ENCODE measurements at places on chromosomes 12 and 14.
A peak's percentile ranks its signal among the peaks of the same experiment; 100 is the strongest.

DNA sequence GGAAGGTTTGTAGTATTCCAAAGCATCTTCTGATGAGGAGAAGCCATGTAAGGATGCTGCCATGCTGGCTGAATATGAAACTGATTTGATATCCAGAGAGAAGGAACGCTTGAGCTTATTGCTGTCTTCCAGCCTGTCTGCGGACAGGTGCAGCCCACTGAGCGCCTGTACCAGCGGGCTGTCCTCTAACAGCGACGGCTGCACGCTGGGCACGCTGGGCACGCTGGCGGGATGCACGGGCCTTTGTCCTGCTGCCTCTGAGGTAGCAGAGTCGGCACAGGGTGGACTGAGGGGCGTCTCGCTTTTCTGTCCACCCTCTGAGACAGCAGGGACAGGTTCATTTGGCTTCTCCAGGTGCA is 85.2 kb downstream of the DUSP16 start:
- DNase-seq = no peak

DNA sequence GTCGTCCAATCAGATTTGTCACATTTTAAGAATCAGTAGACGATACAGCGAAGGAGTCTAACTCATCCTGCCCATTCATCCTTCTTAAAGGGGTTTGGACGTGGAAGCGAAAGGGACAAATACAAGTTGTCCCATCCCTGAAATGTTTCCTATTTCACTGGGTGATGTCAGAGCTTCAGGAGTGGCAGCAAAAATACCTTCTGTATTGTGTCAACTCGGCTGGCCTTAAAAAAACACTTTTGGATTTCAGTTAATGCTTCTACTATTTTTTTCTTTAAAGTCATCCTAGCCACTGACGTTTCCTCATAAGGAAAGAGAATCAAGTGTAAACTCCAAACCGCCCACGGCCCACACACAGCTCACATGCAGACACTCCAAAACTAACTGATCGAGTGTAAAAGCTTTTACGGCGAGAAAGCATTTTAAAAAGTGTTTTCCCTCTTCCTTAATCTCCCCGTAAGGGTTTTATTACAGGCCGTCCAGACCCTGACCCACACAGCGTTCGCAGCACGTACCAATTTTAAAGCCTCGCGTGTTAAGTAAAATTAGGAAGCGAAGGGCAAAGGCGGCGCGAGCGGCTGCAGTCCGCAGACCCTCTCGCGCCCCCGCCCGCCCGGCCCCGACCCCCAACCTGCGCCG is 593 bp downstream of the CFL2 start:
- peak; percentile 43 for DNase-seq

DNA sequence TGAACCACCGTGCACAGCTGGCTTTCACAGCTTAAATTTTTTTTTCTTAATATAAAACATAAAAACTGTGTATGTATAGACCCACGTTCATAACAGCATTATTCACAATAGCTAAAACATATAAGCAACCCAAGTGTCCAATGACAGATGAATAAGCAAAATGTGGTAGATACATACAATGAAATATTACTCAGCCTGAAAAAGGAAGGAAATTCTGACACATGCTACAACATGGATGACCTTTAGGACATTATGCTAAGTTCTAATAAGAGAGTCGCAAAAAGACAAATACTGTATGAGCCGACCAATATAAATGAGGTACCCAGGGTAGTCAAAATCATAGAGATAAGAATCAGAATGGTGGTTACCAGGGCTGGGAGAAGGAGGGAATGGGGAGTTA is 13.8 kb upstream of the YY1 start:
- DNase-seq = no peak

DNA sequence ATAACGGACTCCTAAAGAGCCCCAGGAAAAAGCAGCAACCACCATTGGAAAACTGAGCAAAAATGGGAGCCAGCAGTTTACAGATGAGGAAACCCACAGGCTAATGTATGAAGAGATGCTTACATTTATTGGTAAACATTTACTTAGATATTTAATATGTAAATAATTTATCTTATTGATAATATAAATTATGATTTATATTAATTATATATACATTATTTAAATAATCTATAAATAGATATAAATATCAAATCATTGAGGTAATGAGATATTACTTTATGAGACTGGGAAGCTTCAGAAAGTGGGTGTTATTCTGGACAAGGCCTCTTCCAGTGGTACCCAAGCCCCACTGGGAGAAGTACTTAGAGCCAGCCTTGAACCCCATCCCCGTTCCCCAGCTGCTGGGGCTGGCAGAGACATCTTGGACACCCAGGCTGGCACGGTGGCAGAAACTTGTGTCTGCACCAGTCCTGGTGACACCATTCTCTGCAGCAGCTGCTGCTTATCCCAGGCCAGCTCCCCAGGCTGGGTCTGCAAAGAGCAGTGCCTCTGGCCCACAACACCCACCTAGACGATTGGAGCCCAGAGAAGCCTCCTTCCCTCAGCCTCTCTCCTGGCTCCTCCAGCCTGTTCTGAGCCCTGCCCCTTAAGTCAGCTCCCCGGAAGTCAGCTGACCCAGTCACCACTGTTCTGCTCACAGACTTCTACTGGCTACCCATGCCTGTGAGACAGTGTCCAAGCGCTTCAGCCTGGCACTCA is 25.9 kb downstream of the ISCA2 start:
- DNase-seq = no peak

DNA sequence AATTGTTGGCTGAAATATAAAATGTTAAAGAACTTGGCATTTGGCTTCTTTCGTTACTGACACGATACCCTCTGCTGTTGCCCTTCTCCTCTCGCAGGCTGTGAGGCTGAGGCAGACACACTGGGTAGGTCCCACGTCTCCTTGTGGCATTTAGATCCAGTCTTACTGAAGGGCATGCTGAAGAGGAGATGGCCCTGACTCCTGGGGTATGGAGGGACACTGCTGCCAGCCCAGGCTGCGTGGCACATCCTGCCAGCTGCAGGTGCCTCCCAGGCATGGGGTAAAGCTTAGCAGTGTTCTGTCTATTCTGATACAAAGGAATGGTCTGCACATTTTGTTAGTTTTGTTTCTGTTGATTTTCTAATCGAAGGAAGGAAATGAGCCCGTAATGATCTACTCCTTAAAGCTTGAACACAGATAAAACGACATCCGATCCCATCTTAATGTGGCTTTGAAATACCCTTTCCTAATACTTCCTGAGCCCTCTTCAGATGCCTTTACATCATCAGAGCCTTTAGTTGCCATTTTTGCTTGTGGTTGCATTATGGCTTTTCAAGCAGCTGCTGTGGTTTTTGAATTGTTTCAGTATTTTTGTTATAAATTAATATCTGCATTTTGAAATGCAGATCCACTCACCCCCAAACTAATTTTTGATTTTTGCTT is 61.1 kb downstream of the WDR20 start:
- no peak for DNase-seq

DNA sequence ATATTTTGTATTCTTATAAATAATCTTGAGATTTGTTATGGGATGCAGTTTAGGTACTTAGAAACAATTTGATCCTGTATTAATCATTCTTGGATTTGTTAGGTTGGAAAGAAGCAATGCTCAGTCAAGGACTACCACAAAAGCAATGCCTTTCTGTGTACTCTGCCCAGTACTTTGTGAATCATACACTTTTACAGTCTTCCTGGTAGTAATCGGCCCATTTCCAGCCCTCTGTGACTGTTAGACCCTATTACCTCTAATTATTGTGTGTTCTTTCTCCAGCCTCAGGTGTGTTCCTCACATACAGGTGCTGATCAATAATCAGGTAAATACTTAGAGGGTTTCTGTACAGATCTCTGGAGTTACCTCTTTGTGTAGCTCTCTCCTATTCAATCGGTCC is 609.0 kb downstream of the KCNH5 start:
- no peak for DNase-seq

- no peak for DNase-seq
Observed at GRCh38 chr14:70378696-70379095, 19.2 kb upstream of the COX16 start.

DNA sequence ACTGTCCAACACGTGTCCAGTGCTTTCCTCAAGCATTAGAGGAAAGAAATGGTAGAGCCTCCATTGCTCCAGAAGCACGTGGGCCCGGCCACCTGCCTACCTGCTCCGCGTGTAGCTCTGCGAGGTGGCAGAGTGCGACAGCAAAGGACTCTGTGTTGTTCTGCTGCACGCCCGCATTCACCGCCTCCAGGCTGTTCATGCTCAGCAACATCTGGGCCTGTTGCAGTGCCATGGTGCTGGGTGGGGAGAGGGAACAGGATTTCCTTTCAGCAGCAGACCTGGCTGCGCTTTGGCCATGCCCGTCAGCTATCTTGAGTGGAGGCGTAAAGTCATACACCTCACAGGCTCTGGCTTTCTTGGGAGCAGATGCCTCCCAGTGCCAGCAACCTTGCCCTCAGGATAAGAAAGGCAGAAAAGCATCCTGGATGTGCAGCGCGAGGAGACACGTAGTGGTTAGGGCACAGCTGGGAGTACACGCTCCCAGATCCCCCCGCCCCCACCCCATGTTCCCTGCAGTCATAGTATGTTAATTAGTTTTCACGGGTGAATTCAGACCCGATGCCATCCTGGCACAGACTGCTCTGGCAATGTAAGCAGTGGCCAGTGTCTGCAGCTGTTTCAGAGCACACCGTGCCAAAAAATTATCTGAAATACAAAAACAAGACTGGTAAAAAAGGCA is 25.1 kb downstream of the ANAPC5 start:
- no peak for DNase-seq

DNA sequence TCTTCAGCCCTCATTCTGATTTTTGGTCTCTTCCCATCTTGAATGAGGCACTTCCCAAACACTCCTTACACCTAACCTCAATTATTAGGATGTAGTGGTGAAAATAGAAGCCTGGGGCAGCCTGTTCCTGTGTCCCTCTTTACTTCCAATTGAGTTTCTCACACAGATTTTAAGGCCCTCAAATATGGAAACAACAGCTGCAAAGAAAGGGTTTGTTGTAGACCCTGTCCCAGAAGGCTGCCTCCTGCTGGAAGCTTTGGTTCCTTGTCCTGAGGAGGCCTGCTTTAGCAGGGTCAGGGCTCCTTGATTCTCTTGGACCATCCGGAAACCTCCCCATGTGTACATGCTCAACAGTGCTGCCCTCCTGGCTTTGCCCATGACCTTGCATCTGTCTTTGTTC is 101.3 kb downstream of the TGFB3 start:
- DNase-seq = no peak

- no peak for DNase-seq
Observed at GRCh38 chr14:54785778-54786770, 116.6 kb downstream of the GCH1 start.

DNA sequence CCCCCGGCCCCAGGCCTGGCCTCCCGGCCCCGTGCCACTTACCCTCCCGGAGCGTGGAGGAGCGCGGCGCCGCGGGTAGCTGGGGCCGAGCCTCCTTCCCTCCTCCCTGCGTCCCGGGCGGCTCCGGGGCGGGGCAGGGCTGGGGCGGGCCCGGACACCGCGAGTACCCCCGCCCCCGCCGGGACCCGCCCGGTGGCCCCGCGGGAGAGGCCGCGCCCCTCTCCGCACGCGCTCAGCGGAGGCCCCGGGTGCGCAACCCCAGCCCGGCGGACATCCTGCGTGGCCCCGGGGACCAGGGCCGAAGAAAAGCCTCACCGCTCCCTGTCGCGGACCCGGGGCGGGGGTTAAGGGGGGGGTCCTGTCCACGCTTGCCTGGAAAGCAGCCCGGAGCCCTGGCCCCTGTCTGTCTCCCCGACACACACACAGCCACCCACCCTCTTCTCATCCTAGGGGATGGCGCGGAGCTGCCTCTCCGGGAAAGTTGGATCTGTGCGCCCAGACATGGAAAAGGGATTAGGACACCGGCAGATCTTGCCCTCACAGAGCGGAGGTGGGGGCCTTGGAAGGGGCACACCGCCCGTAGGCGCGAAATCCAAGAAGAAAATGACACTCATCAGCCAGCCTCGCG is at the start of gene SYNE3:
Gene SYNE3, minus strand, starts transcription at position 97 of the 628 bp plus-strand sequence. CDS start 40,829 bp downstream, outside the sequence.
- peak; percentile 30 for DNase-seq

DNA sequence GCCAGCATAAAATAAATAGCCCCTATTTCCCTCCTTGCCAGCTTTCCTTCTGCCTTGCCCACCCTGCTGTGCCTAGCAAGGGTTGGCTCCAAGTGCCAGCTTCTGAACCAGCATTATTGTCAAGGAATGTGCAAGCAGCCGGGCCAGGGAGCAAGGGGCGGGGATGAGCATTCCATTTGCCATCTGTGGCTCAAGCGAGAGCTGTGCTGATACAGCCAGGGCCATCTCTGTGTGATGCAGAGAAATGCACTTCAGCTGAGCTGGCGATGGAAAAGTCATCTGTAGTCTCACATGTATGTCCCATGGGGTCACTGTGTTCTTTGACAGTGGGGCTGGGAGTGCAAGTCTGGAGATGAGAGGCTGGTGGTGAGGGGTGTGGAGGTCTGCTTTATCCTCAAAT is 137.3 kb downstream of the SUDS3 start:
- no peak for DNase-seq

- DNase-seq = no peak
Observed at GRCh38 chr14:94449930-94450329, 2.7 kb downstream of the SERPINA11 start.

DNA sequence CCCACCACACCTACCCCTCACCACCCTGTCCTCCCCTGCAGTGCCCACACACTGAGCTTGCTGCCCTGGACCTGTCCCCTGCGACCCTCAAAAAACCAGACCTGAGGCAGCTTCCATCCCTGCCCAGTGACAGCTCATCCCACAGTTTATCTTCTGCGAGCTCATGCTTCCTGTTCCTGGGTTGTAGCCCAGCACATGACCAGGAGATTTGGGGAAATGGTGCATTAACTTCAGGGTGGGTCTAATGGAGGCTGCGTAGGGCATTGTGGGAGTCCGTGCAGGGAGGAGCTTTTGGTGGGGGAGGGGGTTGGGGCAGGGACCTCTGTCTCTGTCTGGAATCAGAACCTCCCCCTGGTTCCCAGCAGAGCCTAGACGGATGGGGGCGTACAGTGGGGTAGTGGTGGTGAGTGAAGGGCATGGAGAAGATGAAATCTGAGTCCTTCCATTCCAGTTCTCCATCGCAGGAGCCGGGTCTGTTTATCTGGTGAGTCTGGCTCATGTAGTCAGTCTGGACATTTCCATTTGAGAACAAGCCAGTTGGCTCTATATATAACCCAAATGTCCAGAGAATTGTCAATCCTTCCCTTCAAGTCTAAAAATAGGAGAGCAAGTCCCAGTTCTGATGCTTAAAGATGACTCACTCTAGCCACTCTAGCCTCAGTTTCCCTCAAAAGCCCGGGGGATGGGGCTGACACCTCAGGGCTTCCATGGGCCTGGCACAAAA is 270.9 kb downstream of the CACNA1C start:
- DNase-seq = no peak

- DNase-seq = no peak
Observed at GRCh38 chr12:119804011-119804641, 73.0 kb downstream of the CIT start.

- no peak for DNase-seq
Observed at GRCh38 chr14:82621881-82622450, 1088.3 kb upstream of the SEL1L start.

DNA sequence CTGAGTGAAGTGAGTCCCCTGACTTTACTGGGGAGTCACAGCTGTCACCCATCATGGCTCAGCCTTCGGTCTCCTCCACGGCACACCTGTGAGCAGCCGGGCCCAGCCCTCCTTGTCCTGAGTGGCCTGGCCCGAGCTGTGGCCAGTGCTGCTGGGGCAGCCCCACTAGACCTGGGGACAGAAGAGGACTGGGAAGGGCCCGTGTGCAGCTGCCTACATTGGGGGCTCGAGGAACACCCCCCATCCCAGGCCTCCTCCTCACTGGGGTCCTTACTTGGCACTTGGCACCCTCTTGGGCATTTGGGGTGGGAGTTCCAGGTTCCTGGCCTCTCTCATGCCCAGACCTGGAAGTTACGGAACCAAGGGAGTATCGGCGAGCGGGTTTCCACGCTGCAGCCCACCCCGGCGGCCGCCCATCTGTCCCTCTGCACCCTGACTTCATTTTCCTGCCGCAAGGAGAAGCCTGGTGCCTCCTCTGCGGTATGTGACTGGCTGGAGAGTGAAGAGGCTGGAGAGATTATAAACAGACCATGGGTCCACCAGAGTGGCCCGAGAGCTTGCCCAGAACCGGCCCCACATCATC is 179.7 kb downstream of the KIF26A start:
- DNase-seq = no peak

Measured in stimulated activated CD4-positive, alpha-beta T cell treated with anti-CD3 and anti-CD28 coated beads, Interleukin-4, amount 100 ng/mL, for 4 hours (primary cell).